ENCODE measurements at places on chromosomes 6 and 20. TPM values are rescaled to one million over a fixed set of nuclear protein-coding genes. Genes with fewer than 3 reads are reported as not detected.
A peak's percentile ranks its signal among the peaks of the same experiment; 100 is the strongest.

Gene FAM135A
- total RNA-seq, result 8.4 TPM

Gene EXOC2
- total RNA-seq, result 49.7 TPM

Gene PXDC1
- total RNA-seq, result 58.2 TPM

Gene SPATA2
- total RNA-seq, result 7.3 TPM

Gene KIF6
- total RNA-seq, result 1.2 TPM

DNA sequence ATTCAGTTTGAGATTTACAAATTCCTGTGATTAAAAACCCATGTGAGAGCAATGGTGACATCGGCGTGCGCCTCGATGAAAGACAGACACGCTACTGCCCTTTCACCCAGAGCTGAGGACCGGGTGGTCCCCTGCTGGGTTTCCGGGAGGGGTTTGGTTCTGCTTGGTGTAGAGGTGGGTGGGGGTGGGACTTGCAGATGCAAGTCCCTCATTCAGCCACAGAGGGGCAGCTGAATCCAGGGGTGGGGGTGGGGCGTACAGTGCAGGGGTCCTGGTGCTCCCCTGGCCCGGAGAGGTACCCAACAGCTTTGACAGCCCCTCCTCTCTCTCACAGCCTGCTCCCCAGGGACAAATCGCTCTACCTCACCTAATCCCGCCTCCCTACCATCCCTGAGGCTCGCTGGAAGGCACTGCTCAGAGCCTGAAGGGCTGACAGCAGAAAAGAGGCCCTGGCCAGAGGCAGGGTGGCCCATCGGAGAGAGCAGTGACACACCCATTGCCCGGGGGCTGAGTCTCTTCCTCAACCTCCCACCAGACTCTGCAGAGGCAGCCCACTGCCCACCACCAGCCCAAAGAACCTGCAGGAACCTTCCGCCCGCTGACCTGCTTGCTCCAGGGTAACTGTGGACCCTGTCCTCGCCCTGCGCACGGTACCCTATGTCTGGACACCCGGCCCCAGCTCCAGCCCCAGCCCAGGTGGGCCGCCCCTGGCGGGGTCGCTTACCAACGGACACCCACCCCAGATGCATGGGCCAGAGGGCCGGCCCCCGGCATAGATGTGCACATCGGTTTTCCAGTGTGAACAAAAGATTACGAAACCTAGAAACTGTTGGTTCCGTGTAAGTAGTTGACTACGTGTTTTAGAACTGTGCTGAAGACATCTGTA is 118.4 kb downstream of the JPH2 start:
- no peaks in the 10 kb centered on the region for H3K27me3 ChIP-seq
- H3K4me3 ChIP-seq, result no peak overlapping the region
- DNase-seq, result no peak
- H3K36me3 ChIP-seq, result no peaks in the 10 kb centered on the region
- no peaks in the 10 kb centered on the region for H3K4me1 ChIP-seq

DNA sequence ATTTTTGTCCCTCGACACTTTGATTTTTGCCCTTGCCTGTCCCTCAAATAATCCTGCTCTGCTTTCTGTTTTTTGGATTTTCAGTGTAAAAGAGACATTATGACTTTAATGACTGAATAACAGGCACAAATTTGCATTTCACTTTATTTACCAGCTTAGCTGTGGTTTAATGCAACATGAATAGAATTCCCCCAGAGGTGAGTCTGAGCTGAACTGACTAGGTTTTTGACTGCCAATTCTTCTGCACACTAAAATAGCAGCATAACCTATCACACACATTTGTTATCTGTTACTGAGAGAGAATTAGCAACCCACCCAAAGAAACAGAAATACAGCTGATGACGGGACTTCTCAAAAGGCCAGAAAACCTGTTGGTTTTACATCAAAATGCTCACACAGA is 3.9 kb upstream of the RBM24 start:
- H3K27ac ChIP-seq, result peak overlapping the region; percentile 40
- peaks cover 26% of the 10 kb centered on the region for H3K4me1 ChIP-seq
- peak; percentile 33 for DNase-seq
- H3K36me3 ChIP-seq, result no peaks in the 10 kb centered on the region

DNA sequence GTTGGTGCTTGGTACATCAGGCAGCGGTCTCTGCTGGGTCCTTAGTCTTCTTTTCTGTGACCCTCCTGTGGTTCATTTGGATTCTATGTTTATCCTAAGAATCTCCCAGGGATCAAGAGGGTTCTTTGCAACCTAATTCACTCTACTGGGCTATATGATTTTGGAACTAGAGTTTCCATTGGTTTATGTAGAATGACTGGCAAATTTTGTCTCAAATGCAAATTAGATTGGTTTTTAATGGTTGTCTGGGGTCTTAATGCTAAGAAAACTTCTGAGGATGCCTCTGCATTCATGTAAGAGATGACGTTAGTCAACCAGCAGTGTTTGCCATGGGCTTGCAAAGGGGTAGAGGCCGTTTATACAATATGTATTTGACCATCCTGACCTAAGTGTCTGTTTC is 129.8 kb upstream of the ZFP64 start:
- no peak for DNase-seq
- no peak overlapping the region for H3K4me3 ChIP-seq
- H3K27ac ChIP-seq, result no peak overlapping the region
- no peaks in the 10 kb centered on the region for H3K27me3 ChIP-seq
- no peaks in the 10 kb centered on the region for H3K36me3 ChIP-seq

GRCh38 chr6:41743406-41744235 is 3.6 kb downstream of the PGC start:
- DNase-seq, result no peak
- no peaks in the 10 kb centered on the region for H3K36me3 ChIP-seq
- peaks cover 2% of the 10 kb centered on the region for H3K27me3 ChIP-seq
- no peak overlapping the region for H3K4me3 ChIP-seq
- H3K27ac ChIP-seq, result no peak overlapping the region
